ENCODE measurements at places on chromosomes 5 and 9.

- DNase-seq = no peak
These were observed 60.6 kb downstream of the FBXL17 start for GRCh38 chr5:108321341-108321740.

GRCh38 chr5:116621599-116621998, 47.0 kb upstream of the SEMA6A start:
- DNase-seq = no peak

- DNase-seq = no peak
These were observed 182.5 kb downstream of the MED10 start for GRCh38 chr5:6195711-6196358.

DNA sequence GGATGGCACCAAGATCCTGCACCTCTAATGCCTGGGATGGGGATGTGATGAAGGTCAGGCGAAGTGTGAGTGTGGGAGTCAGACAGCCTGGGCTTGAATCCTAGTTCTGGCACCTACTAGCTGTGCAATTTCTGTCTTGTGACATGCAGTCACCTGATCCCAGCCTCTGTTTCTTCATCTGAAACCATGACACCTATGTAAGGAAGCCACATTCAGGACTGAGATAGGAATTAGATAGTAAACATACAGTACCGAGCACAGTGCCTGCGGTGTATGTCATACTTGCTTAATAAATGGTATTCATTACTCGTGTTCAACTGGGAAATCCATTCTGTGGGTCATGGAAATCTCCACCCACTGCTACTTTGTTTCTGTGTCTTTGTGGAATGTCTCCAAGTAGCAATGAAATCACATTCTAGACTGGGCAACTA, 140.6 kb upstream of the STC2 start:
- DNase-seq = no peak

DNA sequence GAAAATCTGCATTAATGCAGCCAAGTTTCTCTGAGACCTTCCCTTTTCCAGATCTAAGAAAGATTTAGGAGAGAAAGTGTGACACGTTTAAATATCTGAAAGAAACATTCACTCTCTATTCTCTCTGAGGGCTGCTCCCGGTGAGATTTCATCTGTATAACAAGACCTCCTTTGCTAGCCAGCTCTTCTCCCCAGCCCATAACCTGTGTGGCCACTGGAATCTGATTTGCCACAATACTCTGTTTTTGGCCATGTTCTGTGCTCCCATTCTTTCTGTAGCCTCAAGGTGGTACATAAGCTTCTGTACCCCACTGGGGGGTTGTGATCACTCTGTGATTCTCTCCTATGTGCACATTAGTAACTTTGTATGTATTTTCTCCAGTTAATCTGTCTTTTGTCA, 291.0 kb upstream of the SEMA6A start:
- no peak for DNase-seq

DNA sequence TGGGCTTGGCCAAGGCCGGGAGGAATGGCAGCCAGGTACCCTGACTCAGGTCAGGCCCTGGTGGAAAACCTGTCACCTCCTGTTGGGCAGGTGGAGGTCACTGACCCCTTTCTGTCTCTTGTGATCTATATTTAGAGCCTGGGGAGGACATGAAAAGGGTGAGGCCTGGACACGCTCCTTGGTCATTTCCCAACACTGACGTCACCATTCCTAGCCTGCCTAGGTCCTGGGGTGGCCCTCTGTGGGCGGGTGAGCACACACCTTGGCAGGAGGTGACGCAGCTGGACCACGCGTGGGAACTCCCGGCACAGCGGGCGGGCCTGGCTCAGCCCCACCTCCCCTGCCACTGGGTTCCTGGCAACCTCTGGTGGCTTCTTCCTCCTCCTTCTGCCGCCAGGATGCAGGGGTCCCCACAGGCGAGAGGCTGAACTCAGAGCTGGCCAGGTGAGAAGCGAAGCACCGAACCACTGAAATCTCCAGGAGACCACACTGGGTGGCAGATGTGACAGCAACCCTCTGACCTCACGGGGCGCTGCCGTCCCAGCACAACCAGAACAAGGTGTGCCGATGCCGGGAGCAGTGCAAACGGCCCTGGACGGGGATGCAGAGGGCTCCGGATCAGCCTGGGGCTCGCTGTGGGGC, 6.4 kb upstream of the RALGDS start:
- peak; percentile 37 for DNase-seq

DNA sequence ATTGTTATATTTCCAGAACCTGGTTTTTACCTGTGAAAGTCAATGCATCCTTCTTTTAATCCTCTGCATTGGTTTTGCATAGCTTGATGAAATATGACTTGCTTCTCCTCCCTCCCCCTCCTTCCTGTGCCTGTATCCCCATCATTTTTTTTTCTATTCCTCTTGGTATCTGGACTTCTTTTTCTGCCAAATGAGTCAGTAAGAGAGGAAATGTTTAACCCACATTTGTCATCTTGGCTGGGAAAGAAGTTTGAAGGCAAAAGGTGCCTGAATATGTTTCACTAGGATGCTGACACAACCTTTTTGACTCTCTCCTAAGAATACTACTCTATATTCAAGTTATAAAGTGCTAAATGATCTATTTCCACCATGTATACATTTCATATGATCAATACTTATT, 35.5 kb upstream of the CDKN2B start:
- no peak for DNase-seq

DNA sequence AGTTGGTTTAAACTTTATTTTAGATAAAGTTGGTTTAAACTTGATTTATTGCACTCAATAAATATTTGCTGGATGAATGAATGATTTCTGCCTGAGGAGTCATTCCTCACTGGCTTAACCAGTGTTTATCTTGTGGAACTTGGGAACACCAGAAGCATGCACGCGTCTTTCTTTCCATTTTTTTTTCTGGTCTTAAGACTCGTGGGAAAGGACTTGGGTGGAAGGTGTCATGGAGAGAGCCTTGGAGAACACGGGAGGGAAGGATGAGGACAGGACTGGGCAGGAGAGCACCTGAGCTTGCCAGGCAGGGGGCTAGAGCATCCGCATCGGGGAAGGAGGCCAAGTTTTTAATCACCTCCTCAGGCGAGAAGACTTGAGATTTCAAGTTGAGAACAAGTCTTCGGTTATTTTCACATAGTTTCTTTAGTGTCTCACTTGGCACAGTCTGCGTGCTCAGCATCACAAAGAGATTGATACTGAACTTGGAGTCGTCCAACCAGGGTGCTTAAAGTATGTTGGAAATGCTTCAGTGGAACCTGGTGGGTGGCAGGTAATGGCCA, 144.2 kb downstream of the PDZD2 start:
- no peak for DNase-seq

DNA sequence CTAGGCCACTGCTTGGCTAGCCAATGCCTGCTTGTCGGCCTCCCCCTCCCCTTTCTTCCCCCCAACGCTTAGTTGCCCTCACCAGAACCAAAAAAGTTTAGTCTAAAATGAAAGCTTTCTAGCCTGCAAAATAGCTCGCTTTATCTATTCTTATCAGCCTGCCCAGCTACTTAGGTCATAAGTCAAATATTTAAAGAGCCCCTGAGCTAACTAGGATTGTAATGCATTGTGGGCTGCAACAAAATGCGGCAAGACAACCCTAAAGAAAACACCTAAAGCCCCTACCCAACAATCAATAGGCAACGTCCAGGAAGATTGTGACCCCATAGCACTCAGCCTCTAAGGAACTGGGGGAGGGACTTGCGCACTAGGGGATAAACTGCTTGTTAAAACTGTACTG, 38.6 kb upstream of the PCSK5 start:
- no peak for DNase-seq

DNA sequence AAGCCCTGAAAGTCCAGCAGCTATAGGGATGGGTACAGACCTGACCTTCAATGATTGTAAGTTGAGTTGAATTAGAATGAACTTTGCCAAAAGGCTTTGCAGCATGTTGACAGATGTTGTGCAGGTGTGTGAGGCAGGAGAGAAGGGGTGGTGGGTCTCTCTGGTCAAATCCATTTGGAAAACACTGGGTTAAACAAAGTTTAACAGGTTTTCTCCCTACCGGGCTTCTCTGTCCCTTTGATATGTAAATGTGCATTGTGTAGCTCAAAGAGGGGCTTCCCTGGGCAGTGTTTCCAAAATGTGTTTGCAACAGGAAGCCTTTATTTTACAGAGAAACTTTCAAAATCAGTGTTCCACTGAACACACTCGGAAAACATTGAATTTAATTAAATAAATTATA, 72.1 kb upstream of the BRINP1 start:
- no peak for DNase-seq

DNA sequence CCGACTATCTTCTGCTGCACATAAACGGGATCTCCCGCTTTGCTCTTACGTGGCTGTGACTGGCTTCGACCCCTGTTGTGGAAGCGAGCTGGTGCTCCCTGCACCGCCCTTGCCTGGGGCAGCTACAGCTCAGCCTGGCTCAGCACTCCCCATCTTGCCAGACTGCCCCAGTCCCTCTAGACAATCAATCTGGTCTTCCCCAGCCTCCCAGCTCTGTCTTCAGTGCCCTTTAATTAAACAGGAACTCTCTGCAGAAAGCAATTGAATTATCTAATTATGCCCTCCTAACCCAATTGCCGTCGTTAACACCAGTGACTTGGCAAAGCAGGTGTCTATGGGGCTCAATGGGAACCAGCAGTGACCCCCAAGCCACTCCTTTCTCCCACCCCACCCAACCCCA, 18.9 kb upstream of the NTNG2 start:
- DNase-seq = no peak

GRCh38 chr9:116480700-116481099, 206.4 kb upstream of the TRIM32 start:
- DNase-seq = no peak

DNA sequence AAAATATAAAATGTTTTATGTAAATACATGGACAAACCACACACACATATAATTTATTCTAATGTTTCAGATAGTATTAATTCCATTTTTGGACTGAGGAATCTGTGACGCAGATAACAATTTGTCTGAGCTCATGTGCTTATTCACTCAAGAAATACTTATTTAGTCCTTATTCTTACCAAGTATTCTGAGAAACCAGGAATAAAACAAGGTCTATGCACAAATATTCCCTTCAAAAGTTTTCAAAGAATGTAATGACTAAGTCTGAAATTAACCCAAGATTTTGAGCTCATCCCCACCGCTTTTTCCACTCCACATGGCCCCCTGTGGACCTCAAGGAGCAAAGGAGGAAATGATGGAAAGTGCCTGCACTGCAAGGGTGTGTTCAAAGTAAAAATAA, 1022.3 kb downstream of the EFNA5 start:
- DNase-seq = no peak

GRCh38 chr5:142832263-142832662, 62.1 kb downstream of the ARHGAP26 start:
- DNase-seq = no peak

- peak; percentile 13 for DNase-seq
These were observed 25.3 kb upstream of the ENHO start for GRCh38 chr9:34547960-34548611.

DNA sequence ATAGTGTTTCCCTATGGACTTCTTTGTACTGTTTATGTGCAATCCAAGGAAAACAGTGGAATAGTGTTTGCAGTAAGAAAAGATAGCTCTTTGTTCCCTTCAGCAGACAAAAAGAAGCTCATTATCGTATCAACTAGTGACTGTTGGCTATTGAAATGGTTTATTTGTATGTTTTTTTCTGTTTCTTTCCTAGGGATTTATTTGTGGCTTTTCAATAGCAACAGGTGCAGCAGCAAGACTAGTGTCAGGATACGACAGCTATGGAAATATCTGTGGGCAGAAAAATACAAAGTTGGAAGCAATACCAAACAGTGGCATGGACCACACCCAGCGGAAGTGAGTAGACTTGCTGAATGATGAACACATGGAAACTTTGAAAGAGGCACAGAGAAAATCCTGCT, 65.1 kb downstream of the SLC44A1 start:
- DNase-seq = no peak

- DNase-seq = no peak
These were observed 517.7 kb upstream of the CLINT1 start for GRCh38 chr5:158376679-158377078.

- DNase-seq = no peak
These were observed 1.7 kb downstream of the STC2 start for GRCh38 chr5:173326501-173326960.

DNA sequence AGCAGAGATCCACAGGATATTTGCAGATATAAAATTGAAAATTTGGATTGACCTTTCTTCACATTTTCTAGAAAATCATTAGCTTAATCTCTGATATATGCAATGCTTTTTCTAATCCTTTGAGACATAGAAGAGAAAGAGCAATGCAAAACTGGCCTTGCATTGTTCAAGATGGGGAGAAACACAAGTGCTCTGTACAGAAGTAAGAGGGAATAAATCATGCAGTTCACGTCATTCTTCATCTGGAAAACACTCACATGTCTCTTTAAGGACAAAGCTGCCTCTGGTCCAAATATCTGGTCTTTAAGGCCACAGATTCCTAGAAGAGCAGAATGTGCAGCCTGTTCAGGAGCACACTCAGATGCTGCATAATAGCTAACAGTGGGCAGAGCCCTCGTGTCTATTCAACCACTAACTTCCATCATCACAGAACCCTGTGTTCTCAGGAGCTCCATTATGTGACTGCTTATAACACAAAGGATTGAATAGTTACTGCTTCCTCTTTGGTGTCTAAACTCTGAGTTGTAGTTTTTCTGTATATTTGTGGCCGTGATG, 277.5 kb downstream of the PLK2 start:
- no peak for DNase-seq

- no peak for DNase-seq
These were observed 19.3 kb downstream of the MLANA start for GRCh38 chr9:5909976-5910375.

- peak; percentile 15 for DNase-seq
These were observed 271.9 kb upstream of the ADAMTS16 start for GRCh38 chr5:4868140-4868735.

GRCh38 chr9:27473111-27473529, 51.0 kb upstream of the IFNK start:
- DNase-seq = no peak

GRCh38 chr5:88675168-88675707, 207.7 kb downstream of the MEF2C start:
- DNase-seq = no peak

DNA sequence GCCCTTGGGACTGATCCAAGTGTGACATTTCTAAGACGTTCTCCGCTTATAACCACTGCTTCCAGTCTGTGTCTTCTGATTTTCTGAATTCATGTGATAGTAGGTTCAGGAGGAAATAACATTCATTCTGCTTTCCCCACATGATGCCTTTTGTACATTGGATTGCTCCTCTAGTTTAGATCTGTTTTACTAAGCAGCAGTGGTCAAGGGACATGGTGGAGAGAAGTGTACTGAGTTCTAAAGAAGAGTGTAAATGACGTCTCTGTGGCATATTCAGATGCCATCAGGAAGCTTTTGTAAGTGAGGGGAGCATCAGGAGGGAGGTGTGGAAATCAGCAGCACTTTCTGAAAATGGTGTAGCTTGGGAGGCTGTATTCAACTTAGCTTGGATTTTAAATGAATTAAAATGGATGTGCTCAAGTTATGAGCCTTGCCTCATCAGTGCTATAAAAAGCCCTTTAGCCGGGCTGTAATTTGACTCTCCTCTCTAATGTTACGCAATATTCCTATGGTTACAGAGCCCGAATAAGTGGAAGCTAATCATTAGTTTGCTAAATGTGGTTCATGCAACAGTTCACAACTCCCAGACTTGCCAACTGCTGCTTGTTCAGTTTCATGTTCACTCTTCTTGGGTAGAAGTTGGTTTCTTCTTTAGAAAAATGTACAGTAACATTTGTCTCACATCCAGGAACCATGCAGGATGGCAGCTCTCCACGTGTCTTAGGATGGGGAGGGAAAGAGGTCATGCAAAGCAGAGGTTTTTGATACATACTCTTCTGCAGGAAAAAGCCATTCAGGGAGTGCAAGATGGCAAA, 281.3 kb downstream of the ARHGAP26 start:
- no peak for DNase-seq

- no peak for DNase-seq
These were observed 31.1 kb downstream of the ANKS6 start for GRCh38 chr9:98765256-98765655.

Data from CD4-positive, CD25-positive, alpha-beta regulatory T cell (primary cell).